ENCODE measurements at places on chromosomes 6 and 20.

DNA sequence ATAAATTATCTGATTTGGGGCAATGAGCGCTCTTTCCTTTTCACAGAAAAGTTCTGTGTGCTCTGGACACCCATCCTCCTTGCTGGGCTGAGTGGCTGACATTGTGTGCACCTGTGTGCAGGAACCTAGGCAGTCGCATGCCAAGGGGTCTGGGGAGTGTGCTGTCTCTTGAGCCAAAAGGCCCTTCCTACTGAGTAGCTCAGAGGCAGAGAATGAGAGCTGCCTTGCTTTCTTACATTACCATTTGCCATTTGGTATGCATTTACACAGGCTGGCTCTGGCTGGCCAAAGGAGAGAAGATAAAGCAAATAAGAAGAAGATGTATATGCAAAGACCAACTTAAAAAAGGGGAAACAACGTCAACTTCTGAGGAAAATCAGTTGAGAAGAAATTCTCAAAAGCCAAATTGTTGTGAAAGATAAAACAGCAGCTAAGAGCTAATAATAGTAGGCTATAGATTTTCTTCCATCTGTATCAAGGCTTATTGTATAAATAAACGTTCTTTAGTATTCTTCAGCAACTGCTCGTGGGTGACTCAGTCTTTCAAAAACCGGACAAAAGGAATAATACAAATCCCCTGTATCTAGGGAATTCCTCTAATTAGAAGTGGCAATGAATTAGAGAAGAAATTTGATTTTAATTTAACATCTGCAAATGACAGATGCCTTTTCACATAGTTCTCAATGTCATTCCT lies 121.9 kb downstream of the INSM1 start:
- peak; percentile 45 for DNase-seq

DNA sequence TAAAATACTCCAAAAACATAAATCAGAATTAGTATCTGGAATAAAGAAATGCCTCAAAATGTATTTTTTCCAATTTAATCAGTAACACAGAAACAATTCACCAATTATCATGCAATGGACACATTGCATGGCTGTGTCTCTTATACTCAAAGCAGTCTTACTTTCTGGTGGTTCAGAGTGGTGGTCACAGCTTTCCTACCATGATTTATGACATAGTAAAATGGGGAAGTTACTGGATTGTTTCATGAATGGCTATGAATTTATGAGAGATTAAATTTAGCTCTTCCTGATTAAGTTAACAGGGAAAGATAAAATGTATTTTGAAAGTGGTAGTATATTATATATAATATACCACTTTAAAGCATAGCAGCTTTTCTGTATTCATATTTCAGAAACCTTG lies 331.5 kb upstream of the MAP3K7 start:
- no peak for DNase-seq

DNA sequence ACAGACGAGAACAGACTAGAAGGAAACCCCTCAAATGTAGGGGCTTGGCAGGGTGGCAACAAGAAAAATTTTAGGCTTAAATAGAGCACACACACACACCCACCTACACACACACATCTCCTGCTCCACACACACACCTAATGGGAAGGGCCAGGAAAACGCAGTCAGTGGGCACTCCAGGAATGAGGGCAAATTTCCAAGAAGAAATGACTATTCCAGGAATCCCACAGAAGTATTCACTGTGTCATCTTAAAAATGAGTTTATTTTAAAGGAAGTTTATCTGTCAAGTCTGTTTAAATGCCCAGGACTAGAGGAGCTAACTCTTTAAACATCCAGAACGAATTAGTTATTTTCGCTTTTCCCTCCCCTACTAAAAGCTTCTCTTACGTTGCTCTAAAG lies 13.0 kb downstream of the ALDH8A1 start:
- no peak for DNase-seq

GRCh38 chr20:56690531-56691175 lies 61.5 kb downstream of the TFAP2C start:
- no peak for DNase-seq

DNA sequence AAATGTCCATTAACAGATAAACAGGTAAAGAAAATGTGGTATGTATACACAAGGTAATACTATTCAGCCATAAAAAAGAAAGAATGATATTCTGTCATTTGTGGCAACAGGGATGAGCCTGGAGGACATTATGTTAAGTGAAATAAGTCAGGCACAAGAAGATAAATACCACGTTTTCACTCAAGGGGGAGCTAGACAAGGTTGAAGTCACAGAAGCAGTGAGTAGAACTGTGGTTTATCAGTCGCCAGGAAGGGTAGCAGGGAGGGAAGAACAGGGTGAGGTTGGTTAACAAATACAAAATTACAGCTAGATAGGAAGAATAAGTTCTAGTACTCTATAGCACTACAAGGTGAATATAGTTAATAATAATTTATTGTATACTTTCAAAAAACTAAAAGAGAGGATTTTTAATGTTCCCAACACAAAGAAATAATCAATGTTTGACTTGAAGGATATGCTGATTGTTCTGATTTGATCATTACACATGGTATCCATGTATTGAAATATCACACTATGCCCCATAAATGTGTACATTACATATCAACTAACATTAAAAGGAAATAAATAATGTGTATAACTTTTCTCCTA lies 21.1 kb downstream of the RTN4IP1 start:
- DNase-seq, result no peak

- DNase-seq, result no peak
Measured at GRCh38 chr6:22726966-22727365, 157.6 kb downstream of the HDGFL1 start.

DNA sequence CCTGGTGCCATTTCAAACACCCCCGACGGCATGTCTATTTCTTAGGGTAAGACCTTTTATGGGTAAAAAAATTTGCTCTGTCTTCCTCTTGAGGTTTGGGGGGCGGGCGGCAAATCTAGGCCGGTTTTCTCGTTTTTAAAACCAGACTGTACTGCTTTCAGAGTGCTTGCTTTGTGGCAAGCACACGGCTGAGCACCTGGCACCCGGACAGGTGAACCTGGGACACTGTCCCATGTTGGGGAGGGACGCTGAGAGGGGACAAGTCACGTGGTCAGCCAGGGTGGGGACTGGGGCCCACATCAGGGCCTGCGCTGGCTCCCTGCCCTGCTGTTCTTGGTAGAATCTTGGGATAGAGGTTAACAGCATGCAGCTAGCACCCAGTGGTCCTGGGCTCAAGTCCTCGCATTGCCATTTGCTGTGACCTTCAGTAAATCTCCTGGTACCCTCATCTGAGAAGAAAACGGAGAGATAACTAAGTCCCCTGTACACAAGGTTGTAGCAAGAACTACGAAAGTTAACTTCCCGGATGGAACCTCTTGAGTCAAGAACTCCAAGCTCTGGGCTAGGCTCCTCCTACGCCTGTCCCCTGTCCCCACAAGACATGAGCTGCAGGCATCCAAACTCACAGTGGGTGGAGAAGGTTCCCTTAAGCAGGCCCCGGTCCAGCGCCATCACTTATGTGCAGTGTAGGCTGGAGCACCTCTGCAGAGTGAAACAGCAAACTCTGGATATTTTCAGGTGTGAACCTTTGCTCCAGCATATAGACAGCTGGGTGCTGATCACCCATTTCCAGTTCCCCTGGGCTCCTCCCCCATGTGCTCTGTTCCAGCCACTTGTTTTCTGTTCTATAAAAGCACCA lies 41.7 kb downstream of the PMEPA1 start:
- DNase-seq, result no peak

DNA sequence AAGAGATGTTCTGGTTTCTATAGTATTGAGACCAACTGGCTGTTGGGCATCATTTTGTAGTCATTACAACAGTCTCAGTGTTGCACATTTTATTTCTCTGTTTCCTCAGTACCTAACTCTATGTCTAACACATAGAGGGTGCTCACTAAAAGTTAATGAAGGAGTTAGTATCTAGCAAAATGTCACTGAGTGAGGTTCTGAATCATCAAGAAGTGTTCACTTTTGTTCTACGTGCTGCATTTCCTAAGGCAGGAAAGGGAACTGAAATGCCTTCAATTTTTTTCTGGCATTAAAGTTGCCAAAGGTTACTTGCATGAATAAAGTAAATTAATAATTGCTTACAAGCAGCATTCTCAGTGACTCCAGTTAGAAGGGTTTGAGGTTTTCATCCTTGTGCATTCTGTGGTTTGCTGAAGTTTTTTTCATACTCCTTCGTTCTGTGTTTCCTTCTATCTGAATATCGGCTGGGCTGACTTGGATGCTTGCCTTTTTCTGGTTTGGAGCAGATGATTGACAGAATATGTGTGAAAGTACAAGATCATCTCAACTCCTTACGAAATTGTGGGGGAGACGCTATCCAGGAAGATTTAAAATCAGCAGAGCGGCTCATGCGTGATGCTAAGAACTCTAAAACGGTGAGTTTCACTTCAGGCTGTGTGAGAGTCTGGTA lies 114.5 kb upstream of the SCGN start:
- no peak for DNase-seq

- DNase-seq, result no peak
Measured at GRCh38 chr6:157187182-157188083, 135.9 kb downstream of the TMEM242 start.

- DNase-seq, result no peak
Measured at GRCh38 chr20:7758406-7758805, 181.9 kb downstream of the HAO1 start.

- DNase-seq, result no peak
Measured at GRCh38 chr6:156111913-156112312, 656.3 kb upstream of the NOX3 start.

- DNase-seq, result no peak
Measured at GRCh38 chr6:11388983-11389944, 148.3 kb upstream of the TMEM170B start.

DNA sequence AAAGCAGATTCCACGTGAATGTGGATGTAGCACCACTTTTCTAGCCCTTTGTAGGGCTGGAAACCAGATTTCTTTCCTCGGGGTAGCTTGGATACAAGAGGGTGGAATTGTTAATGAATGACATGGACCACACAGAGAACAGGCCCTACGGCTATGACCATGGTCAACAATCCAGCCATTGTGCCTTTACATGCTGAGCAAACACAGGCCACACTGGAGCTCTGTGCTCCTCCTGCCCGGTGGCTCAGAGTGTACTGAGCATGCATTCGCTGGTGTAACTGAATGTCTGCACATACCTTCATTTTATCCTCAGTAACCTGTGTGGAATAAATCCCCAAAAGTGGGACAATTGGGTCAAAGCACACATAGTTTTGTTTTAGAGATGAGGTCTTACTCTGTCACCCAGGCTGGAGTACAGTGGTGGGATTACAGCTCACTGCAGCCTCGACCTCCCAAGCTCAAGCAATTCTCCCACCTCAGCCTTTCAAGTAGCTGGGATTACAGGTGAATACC lies 32.8 kb downstream of the LRP11 start:
- DNase-seq, result no peak

- no peak for DNase-seq
Measured at GRCh38 chr20:59772373-59772705, 161.1 kb downstream of the SYCP2 start.

- no peak for DNase-seq
Measured at GRCh38 chr6:53643481-53643965, 22.0 kb downstream of the KLHL31 start.
